ENCODE measurements at places on chromosomes 2 and 18.

DNA sequence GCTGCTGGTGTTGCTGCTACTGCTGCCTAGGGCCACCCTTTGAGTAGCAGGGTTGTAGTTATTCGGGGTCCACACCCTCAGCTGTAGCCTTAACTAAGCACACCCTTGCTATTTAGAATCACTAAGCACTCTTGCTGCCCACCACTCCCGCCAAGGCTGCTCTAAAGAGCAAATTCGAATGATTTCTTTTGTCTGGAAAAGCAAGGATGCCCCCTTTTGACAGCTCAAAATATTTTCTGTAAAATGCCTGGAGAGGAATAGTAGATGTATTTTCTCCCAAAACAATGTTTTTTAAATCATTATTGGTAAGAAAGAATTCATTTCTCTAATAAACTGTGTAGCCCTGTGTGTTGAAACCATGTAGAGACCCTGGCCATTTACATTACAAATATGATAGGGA, 80.8 kb upstream of the PAPOLG start:
- no peak for DNase-seq

DNA sequence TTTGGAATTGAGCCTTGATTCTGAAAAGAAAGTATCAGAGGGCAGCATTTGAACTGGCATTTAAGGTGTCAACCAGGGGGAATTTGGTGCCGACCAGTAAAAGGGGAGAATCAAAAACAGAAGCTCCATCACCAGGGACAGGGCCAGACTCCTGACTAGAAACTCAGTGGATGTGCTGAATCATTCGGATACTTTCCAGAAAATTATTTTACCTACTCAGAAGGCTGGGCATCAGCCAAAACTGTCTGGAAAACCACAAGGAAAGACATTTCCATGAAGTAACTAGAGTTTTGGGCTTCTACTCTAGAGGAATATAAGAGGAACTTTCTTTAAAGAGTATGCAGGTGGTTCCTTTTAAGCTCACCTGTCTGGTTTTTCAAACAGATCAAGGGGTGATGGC, 756.6 kb downstream of the RNF144A start:
- no peak for DNase-seq

DNA sequence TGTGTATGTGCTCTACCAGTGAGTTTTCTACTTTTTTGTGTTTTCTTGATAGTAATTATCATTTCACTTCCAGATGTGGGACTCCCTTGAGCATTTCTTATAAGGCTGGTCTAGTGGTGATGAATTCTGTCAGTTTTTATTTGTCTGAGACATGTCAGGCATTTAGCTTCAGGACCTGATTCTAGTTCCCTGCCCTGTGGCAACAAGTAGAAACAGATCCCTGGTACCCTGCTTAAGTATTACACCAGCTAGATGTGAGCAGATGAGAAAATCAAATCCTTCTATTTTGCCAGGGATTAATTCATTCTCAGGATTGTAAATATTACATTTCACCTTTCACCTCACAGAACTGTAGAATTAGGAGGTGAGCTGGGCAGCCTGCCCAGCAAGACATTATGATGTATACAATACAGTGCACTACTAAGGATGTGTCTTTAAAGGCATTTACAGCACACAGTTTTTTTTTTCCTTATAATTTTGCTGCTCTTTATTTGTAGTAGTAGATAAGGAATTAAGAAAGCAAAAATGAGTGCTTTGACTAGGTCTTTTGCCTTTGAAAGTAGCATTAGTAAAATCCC, 35.1 kb downstream of the GALM start:
- DNase-seq: no peak

GRCh38 chr2:240722796-240723735, 31.4 kb downstream of the AQP12A start:
- no peak for DNase-seq

- no peak for DNase-seq
These were observed 294.2 kb downstream of the DYSF start for GRCh38 chr2:71747559-71747958.

GRCh38 chr2:309148-309953, 21.5 kb upstream of the ALKAL2 start:
- no peak for DNase-seq

DNA sequence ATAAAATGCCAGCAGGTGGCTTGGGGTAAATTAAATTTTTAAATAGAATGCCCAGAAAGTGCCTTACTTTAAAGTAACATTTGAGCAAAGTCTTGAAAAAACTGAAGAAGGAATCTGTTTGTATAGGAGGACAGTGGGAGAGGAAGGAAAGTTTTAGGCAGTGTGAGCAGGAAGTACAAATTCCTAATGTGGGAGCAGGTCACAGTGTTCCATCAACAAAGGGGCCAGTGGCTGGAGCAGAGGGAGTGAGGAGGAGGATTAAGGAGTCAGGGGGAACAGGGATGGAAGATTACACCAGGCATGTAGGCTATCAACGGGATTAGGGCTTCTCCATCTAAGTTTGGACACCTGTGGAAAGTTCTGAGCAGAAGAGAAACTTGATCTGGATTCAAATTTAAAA, 439.2 kb upstream of the REG3G start:
- no peak for DNase-seq

DNA sequence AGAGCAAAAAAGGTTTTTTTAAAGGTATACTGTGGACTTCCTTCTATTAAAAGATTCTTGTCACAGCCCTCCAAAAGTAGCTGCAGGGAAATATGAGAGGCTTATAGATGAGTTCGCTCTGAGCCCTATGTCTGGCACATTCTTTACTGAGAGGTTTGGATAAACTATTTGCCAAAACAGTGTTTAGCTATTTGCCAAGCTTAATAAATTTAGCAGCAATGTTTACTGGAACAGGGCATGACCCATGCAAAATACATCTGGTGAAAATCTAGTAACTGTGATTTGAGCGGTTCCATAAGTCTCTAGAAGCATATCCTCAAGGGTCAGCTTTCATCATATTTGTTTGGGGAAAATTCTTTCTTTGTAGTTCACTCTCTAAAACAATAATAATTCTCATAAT, 1696.7 kb upstream of the PIK3C3 start:
- no peak for DNase-seq

GRCh38 chr18:67583621-67584020, 67.1 kb upstream of the DSEL start:
- DNase-seq: no peak

DNA sequence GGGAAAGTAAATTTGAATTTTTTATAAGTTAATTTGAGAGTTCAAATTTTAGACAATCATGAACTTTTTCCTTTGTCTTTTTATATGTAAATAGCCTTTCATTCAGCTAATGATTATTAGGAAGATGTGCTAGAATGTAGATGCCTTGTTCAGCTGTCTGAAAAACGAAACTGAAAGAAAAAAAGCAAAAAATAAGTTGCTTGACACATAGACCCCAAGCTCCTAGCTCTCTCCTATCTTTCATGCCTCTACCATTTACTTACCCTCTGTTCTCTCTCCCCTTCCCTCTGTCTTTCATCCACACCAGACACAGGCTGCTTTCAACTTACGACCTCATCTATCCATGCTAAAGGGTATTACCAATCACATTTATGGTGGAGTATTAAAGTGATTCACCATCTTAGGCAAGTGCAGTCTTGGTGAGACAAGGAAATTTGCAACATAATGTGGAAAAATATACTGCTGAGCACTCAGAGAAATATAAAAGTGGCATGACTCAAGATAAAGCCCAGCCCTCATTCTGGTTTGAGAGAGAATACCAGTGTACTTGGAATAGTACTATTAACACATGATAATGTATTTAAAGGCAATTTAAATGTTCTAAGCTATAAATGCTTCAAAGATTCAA, 425.6 kb downstream of the SUCLG1 start:
- no peak for DNase-seq
